COR-L47 (cell line): ENCODE measurements at places on chromosomes 11 and 22.

DNA sequence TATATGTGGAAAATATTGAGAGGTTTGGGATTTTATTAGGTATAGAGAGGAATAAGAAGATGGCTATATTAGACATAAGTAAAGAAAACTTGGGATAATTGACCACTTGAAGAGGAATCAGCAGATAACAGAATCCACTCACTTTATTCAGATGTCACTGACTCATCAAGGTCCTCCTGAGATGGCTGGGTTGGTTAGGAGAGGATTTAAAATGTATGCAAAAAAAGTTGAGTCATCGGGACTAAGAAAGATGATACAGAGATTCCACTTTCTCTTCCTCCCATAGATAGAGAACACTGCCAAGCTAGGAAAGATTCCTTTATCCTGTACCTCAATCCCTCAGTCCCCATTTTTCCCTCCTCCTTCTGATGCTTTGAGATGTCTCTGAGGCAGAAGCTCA, at the start of gene OR6A2:
OR6A2 (minus strand) TSS at position 288 of the 400 bp plus-strand sequence. CDS start 3,981 bp downstream, outside the sequence.
- DNase-seq, result no peak

- no peak for DNase-seq
Observed at GRCh38 chr22:40678493-40679248, 613 bp upstream of the MCHR1 start.

DNA sequence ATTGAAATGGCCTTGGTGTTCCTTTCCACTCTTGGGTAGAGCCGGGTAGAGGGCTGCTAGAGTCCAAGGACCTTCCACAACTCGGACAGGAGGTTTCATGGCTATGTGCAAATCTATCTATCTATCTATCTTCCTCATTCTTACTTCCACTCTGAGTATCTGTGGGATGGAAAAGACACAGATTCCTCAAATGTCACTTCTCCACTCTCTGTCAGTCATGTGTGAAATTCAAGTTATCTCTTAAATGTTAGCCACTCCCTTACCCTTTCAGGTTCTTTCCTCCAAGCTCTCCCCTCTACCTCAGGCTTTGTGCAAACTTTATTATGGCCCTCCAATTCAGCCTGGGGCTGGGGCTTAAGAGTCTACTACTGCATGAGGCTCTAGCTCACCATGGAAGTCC, 84.3 kb downstream of the GDPD4 start:
- no peak for DNase-seq

GRCh38 chr22:49298834-49299750, 528.6 kb downstream of the BRD1 start:
- DNase-seq, result no peak

DNA sequence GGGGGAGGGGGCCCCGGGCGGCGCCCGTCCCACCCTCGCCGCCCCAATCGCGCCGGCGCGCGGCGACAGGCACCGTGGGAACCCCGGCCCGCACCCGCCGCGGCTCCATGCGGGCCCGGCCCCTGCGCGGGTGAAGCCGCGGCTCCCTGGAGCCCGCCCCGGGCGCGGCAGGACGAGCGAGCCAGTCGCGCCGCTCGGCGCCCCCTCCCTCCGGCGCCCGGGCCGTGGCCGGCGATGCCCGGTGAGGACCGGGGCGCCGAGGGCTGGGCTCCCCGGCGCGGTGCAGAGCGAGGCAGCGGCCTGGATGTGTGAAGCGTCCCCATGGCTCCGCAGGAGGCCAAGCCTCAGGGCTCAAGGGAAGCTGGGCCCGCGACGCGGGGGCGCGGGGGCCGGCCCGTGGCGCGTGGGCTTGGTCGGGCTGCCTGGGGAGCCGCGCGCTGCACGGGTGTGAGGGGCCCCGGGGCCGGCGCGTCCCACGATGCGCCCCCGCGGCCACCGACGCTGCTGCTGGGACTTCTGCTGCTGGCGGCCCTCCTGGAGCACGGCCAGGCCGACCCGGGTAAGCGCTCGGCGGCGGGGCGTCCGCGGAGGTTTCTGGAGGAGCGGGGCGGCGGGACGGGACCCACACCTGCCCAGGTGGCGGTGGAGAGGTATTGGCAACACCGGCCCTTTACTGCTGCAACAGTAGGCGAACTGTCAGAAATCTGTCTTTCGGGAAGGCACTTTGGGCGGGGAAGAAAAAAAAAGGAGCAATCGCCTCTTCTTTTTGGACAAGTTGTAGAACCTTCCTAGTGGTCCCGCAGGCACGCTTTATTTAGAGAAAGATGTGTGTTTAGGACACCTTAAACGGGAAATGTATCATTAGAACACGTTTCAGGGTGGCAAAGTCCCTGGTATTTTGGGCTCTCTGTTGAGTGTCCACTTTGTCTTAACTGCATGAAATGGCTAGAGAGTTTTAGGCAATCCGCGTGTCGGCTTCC, 119.4 kb downstream of the HIPK3 start:
- DNase-seq, result peak; percentile 15

GRCh38 chr11:77472991-77473800, 698 bp downstream of the PAK1 start:
- peak; percentile 44 for DNase-seq

DNA sequence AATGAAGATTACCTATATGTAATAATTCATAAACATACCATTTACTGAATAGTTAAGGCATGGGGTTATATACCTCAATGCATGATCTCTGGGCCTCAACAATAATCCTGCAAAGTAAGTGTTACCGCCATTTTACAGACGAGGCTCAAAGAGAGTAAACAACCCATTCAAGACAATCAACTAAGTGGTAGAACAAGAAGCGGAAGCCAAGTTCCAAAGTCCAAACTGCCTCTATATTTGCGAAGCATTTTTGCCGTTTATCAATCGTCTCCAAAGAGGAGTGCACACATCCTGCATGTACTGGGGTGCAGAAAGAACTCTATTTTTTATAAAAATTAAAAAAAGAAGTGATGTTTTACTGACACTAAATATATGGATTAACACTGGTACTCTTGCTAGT, 27.5 kb upstream of the P4HA3 start:
- no peak for DNase-seq

DNA sequence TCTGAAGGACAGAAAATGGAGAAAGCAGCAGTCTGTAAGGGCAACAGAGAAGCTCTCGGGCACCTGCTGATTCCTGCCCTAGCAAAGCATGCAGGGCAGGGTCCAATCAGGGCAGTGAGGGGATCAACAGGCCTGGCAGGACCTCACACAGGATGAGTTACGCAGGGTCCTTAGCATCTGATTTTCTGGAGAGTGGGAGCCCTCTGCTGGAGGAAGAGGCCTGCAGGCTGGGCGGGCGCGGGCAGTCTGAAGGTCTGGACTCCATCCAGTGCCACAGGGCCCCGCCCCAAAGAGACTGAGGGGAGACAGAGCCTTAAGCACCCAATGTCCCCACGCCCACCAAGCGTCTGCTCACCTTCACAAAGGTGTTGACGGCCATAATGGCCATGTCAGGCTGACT, 28.9 kb downstream of the AP1B1 start:
- DNase-seq, result no peak
